ENCODE measurements at places on chromosomes 5 and 9. TPM values are rescaled to one million over a fixed set of nuclear protein-coding genes. Genes with fewer than 3 reads are reported as not detected.

DNA sequence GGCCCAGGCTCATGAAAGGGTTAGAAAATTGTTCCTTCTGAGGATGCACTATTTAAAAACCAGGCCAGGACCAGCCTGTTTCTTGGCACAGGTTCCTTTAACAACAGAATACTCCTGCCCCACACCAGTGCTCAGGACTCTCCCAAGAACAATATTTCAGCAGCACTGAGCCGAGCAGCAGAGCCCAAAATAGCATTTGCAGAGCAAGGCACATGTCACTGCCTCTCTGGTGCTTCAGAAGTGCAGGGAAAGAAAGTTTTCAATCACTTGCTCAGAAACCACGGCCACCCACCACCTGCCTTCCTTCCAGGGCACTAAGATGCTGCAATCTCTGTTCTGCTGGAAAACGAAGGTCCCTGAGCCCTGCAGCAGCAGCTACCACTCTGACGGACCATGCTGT is 77.6 kb downstream of the SIL1 start:
- no peaks in the 10 kb centered on the region for H3K36me3 ChIP-seq
- no peak for DNase-seq
- no peak overlapping the region for H3K4me3 ChIP-seq
- H3K27ac ChIP-seq: no peak overlapping the region
- H3K27me3 ChIP-seq: no peaks in the 10 kb centered on the region

Gene SMIM33
- not detected for total RNA-seq

GRCh38 chr9:112084907-112085306 is 90.2 kb downstream of the SUSD1 start:
- H3K4me3 ChIP-seq: no peak overlapping the region
- DNase-seq: no peak
- H3K27me3 ChIP-seq: no peaks in the 10 kb centered on the region

Gene TRAF2
- total RNA-seq: 28.4 TPM

- no peaks in the 10 kb centered on the region for H3K36me3 ChIP-seq
- no peaks in the 10 kb centered on the region for H3K4me1 ChIP-seq
- no peak overlapping the region for H3K4me3 ChIP-seq
- H3K27me3 ChIP-seq: peaks cover 46% of the 10 kb centered on the region
- H3K27ac ChIP-seq: no peak overlapping the region
- DNase-seq: no peak
These were observed 20.9 kb downstream of the KCTD16 start for GRCh38 chr5:144191531-144191930.

DNA sequence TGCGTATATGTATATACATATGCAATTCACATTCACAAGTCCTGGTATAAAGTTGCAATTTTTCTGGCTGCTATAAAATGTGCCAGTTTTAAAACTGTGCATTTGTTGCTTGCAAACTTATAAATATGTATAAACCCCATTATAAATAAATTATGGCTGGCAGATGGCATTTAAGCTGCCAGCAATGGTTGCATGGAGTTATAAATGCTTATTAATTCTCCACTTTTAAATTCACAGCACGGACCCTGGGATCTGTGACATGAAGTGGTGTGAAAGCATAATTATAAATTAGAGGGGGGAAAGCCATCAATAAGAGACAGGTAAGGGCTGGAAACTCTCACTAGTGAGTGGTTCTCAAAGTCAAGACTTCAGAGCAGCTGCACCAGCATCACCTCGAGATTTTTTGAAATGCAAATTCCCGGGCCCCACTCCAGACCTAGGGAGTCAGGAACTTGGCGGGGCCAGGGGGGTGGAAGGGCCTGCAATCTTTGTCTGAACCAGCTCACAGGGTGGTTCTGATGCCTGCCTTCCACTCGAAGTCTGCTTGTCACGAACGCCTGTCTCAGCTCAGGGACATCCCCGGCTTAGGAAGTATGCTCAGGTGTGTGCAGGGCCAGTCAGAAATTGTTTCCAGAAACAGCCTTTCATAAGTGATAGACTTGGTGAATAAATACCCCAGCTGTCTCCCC is 16.9 kb downstream of the S1PR3 start:
- no peak overlapping the region for H3K27ac ChIP-seq
- H3K4me1 ChIP-seq: no peaks in the 10 kb centered on the region
- H3K4me3 ChIP-seq: no peak overlapping the region
- no peak for DNase-seq
- no peaks in the 10 kb centered on the region for H3K36me3 ChIP-seq

DNA sequence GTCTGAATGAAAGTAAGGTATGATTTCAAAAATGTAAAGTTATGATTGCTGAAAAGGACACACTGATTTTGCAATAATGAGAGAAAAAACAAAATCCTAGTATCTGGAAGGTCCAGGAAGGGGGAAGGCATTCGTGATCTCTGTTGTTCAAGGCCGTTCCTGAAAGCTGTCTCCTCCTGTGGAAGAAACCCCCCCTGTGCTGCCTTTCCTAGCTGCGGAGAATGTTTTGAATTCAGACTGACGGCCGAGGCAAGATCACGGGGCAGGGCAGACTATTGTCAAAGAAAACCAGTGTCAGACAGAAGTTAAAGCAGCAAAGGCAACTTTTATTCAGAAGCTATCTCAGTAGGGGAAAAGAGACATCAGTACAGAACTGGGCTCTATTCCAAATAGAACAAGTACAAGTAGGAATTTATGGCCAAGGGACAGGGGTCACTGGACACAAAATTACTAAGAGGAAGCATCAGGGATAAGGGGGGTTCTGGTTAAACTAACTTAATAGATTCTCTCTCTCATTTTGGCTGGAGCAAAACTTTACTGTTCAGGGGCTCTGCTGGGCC is 61.9 kb upstream of the IGFBPL1 start:
- no peak overlapping the region for H3K27ac ChIP-seq
- no peaks in the 10 kb centered on the region for H3K36me3 ChIP-seq
- DNase-seq: no peak
- no peaks in the 10 kb centered on the region for H3K4me1 ChIP-seq
- H3K4me3 ChIP-seq: no peak overlapping the region

Gene FAM81B
- total RNA-seq: not detected

Gene CTSL
- 63.1 TPM for total RNA-seq

Data from HCT116 (cell line).